ENCODE measurements at places on chromosomes 13 and 19.

- DNase-seq, result no peak
These were observed 16.5 kb upstream of the ATP1A3 start for GRCh38 chr19:42010245-42011126.

DNA sequence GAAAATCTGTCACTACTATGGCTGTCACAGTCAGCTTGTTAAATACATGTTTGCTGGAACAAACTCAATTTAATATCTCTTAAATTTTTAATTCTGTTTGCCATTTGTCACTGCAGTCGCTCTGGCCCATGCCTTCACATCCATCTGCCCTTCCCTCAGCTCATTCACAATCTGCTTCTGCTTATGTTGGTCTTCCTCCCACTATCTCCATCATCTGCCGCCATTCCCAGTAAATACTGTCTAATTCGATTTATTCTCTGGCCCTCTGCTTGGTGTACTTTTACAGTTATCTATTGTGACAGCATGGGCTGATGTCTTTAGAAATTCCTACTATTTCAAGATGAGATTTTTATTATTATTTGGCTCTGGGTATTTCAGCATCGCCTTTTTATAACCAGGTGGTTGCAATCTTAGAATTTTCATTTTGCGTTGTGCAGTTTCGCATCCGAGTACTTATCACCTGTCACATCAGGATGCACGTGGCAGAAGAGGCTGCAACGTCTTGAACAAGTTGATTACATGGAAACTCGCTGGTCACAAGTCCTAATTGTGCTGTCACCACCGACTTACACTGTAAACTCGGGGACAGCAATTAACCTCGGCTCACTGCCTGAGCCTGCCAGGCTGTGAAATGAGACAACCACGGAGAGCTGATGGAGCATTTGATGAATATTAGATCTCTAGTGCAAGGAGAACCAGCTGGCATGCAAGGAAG, 158.4 kb downstream of the MYO16 start:
- no peak for DNase-seq

- no peak for DNase-seq
These were observed 887 bp downstream of the NDUFS7 start for GRCh38 chr19:1384478-1385110.

GRCh38 chr13:33208290-33209220, 77.0 kb downstream of the STARD13 start:
- no peak for DNase-seq

DNA sequence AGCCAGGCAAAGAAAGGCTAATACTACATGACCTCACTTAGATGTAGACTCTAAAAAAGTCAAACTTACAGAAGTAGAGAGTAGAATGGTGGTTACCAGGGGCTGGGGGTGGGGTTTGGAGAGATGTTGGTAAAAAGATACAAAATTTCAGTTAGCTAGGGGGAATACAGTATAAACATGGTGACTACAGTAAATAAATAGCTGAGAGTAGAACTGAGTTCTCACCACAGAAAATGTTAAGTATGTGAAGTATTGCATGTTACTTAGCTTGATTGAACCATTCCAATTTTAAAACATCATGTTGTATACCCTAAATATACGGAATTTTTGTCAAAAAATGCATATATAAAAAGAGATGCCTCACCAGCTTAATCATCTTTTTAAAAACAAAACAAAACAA, 67.5 kb upstream of the DOCK9 start:
- DNase-seq, result no peak

DNA sequence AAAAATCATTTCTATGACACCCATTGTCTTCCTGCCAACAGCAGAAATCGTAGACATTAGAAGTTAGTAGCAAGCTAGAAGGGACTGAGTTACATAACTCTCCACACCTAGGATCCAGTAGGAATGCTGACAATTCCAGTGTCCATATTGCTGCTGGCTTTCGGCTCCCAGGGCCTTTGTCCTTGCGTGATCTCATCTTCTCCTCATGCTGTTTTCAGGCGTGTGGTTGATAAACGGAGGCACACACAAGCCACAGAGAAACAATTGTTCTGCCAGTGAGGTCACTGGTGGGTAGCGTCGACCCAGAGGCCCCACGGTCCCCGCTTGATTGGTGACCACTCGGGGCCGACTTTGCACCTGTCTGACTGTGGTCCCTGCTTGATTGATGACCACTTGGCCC, 31.6 kb upstream of the F7 start:
- DNase-seq, result no peak

DNA sequence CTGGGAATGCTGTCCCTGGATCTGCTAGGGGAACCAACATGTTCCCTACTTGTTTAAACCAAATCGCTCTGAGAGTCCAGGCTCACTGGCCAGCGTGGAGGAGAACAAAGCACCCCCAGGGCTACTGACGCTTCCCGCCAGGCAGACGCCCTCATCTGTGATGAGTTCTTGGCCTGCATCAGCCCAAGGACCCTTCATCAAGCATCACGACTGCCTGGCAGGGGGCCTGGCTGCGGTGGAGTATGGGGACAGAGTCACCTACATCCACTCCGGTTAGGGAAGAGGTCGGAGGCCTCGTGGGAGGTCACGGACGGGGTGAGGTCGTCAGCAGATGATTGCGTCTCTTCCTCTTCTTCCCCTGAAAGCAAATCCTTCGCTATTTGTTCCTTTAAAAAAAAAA, 17.7 kb downstream of the MIER2 start:
- DNase-seq, result no peak

GRCh38 chr19:53772943-53773342, 51.2 kb downstream of the NLRP12 start:
- DNase-seq, result no peak

- no peak for DNase-seq
These were observed 397 bp downstream of the DACT3 start for GRCh38 chr19:46660551-46661019.

- no peak for DNase-seq
These were observed 5.5 kb downstream of the PNMA8C start for GRCh38 chr19:46423188-46423587.

DNA sequence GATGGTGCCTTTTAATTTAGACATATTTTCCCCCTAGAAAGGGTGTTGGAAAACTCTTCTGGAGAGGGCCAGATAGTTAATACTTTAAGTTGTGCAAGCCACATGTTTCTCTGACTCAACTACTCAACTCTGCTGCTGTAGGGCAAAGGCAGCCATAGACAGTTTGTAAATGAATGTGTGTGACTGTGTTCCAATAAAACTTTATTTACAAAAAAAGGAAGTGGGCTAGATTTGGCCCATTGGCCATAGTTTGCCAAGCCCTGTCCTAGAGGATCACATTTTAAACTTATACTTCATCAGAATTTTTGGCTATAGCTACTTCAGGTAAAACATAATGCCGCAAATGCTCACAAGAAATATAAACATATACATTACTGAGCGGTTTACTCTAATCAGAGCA, 306.3 kb upstream of the MAB21L1 start:
- DNase-seq, result no peak

GRCh38 chr13:106089261-106089980, 446.0 kb downstream of the EFNB2 start:
- peak; percentile 16 for DNase-seq

- peak; percentile 72 for DNase-seq
These were observed 47.6 kb downstream of the PTPRS start for GRCh38 chr19:5292822-5293611.

DNA sequence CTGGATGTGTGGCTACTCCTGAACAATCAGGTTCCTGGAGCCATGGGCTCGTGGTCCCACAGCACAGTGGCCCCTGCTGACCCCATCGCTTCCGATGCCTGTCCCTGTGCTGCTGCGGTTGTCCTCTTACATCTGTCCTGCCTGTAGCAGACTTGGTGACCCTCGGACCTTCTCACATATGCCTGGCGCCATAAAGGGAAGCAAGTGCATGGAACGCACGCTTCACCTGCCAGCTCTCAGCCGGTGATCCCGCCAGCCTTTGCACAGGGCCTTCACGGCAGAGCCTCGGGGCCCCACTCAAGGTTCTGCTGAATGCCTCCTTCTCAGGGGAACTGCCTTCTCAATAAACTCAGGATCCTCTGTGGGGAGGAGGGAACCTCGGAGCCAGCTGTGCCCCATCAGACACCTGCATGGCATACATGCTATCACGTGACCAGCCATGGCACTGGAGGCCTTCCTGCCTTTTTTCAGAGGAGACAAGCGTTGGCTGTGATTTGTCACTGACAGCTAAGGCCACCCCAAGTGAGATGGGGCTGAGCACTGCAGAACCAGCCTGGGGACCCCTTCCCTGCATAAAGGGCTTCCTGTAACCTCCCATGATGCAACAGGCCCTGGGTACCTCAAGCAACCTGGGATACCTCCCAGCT, 24.3 kb downstream of the PEPD start:
- DNase-seq, result no peak
